ENCODE measurements at places on chromosomes 1 and 21.
A peak's percentile ranks its signal among the peaks of the same experiment; 100 is the strongest.

DNA sequence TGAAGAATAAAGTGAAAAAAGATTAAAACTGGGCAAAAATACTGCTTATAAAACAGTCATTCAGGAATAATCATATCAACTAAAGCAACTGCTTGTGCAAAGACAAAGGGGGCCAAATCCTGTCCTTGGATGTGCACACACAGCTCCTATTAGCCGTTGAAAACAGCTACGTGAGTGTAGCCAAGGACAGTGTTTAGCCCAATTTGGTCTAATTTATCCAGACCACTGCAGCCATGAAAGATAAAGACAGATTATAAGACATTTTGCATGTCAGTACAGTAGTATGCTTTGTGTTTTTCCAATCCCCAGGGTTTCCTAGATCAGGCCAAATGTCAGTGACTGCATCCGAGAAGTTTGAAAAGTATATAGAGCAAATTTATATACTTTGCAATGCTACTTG is 146.3 kb upstream of the PKN2 start:
- DNase-seq = no peak

DNA sequence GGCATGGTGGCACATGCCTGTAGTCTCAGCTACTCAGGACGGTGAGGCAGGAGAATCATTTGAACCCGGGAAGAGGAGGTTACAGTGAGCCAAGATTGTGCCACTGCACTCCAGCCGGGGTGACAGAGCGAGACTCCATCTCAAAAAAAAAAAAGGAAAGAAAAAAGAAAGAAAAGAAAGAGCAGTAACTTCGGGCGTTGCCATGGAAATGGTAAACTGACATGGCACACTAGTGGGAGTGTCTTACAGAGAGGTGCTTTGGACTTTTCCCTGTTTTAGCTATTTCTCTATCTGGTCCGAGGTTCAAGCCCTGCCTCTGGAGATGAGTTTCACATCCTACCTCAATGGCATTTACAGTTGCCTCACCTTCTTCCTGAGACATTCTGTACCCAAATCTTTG is 23.1 kb upstream of the PPT1 start:
- DNase-seq = no peak

DNA sequence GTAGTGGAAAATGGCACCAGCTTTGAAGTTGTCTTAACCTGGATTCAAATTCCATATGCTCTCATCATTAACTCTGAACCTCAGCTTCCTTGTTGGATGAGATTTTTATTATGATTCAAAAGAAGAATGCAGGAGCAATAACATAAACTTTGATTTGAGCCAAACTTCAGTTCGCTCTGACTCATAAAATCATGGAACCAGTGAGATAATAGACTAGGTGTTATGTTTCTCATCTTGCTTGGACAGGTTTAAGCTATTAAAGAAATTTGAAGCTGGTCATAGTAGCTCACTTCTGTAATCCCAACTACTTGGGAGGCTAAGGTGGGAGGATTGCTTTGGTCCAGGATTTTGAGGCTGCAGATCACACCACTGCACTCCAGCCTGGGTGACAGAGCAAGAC is 172.8 kb downstream of the CLEC20A start:
- DNase-seq = no peak

DNA sequence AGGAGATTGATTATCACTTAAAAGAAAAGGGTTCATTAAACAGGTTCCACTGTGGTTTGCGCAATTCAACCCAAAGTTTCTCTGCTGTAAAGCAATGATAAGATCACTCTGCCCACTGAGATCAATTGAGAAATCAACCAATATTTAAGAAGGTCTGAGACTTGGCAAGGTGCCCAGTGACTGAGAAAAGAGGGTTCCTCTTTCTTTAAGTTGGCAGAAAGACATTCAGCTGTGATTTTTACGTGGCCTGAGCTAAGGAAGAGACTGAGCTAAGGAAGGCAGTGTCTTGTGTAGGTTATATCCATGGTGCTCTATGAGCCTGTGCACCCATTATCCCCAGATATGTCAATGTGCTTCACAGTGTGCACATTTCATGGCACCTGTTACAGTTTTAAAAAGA is 344.1 kb downstream of the DISC1 start:
- peak; percentile 92 for DNase-seq

DNA sequence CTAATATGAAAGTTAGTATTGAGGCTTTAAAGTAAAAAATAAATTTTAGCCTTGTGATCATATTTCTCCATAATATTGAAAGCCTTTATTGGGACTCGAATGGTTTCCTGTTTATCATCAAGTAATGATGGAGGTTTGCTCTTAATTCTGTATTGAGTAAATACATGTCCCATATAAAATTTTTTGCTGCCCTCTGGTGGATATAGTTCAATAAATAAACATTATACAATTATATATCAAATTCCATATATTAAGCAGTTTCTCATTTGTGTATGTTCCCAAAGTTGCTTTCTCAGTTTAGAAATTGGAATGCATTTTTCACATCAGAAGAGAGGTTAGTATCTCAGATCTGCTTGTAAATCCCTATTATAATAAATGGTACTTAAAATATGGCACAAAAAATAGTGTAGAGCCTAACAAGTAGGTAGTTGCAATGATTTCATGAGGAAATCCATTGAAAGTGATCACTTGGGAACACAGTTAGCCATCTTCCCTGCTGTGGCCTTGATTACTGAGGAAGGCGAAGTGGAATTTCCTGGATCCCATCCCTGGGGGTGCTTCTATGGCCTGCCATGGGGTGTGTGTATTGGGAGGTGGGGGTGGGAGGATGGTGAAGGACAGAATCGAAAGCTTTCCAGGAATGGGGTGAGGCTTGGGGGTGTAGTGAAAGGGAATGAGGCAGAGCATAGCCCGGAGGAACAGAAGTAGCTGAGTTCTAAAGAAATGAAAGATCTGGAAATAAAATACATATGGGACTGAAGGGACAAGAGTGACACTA is 84.1 kb upstream of the C21orf91 start:
- DNase-seq = peak; percentile 88

DNA sequence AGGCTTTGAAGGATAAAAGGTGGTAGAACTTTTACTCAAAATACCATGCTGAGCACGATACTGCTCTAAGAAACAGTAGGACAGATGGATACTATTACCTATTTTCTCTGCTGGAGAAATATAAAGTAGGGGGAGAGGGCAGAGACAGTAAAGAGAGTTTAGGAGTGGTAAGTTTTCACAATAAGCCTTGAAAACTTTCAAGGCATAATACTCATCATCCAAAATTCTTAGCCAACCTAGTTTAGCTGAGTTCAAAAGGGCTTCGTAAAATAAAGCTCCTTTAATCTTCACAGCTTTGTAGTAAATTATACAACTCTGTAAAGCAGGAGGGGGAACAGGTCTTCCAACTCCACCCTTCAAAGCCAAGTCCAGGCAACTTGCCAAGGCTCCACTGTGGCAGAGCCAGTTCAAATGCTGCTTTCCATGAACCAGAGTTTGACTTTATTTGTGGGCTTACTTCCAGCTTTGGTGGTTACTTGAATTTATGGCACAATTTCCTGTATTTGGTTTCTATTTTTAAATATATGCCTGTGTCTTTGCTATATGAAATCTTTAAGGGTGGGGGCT is 15.5 kb downstream of the TEX38 start:
- DNase-seq = peak; percentile 87

DNA sequence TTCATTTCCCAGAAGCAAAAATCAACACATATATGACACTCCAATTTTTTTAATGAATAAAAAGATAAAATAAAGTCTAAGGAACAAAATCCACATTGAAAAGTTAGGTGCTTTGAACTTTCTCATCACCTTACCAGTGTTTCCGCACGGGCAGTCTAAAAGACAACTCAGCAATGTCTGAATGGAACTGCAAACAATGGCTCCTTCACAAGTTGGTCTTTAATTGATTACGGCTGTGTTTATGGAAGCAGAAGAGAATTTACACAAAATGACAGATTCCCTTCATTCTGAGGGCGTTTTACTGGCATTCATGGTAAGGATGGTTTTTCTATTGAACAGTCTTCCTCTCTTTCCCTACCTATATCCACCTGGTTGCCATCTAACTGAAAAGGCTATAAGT is 65.0 kb upstream of the RNPC3 start:
- DNase-seq = no peak

- DNase-seq = no peak
These were observed 11.8 kb downstream of the LRRC8D start for GRCh38 chr1:89832496-89833127.

DNA sequence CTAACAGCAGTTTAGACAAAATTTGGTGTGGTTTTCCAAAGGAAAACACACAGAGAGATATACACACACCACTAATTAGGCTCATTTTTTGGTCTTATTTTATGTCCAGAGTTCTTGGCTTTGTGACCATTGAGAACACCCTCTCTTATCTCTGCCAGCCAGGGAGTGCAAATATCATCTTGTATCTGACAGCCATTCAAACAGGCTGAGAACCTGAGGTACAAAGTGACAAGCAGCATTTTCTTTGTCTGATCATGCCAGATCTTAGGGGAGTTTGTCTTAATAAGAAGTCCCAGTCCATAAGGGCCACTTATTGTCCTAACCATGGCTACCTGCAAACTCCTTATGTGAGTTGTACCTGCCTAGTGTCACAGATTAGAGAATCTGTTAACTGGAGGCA is 1165.2 kb downstream of the BRINP3 start:
- no peak for DNase-seq

DNA sequence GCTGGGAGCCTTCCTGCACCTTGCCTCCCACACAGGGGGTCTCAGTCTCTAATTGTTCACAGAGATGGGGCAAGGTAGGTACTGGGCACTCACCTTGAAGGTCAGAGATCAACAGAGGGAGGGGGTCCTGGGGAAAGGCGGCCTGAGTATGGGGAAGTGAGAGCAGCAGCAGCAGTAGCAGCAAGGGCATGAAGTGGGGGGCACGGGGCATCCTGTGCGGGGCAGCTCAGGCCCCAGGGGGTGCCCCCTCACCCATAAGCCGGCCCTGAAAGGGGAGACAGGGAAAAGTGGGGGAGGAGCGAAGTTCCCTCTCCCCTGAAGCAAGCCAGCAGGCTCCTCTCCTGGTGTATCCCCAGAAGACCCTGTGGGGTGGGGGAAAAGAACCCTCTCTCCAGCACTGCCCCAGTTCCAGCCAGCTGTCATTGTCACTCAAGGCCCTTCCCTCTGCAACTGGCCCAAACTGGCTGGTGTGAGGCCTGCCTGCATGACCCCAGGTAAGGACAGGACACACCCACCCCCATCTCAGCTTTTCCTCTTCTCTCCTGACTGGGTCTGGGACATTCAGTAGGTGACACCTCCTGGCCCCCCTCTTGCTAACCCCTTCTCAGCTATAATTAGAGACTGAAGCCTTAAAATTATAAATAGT is 3.9 kb downstream of the SEMA6C start:
- DNase-seq = no peak

DNA sequence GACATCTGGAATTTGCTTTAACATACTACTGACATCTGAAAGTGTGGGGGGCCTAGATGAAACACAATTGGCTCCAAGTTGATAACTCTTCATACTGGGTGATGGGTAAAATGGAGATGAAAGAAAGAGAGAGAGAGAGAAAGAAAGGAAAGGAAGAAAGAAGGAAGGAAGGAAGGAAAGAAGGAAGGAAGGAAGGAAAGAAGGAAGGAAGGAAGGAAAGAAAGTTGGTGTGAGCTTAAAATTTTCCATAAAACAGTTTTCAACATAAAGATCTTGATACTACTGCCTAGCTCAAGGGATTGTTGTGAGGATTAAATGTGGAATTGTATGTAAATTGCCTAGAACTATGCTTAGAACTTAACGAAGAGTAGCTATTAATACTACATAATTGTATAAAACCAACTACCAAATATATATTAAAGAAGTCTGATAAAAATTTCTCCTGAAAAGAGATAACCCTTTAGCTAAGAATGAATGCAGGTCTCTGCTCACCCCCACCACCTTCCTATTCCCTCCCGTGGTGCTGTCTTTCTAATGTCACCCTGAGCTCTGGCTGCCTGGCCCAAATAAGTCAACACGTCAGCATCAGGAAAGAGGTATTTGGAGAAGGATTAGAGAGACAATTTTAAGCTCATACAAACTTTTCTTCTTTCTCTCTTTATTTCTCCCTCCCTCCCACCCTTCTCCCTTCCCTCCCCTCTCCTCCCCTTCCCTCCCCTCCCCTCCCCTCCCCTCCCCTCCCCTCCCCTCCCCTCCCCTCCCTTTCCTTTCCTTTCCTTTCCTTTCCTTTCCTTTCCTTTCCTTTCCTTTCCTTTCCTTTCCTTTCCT is 89.3 kb upstream of the SGIP1 start:
- DNase-seq = no peak

DNA sequence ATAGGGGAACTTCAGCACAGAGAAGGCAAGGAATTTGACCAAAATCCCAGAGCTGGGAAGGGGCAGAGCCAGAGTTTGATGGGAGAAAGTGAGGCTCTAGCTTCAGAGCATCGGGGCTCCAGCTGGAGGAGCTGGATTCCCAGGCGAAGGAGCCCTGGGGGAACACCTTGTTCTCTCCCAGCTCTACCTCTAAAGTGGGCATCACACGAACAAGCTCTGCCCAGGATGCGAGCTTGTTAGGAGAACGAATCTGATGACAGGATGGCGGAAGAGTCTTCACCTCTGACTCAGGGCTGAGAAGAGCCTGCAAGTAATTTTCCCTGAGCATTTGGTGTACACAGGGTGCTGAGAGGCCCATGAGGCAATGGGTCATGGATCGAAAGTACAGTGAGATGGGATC is 22.0 kb downstream of the TNNT2 start:
- DNase-seq = no peak

GRCh38 chr1:15181564-15181963 is 28.0 kb downstream of the TMEM51 start:
- no peak for DNase-seq

GRCh38 chr21:39681845-39682244 is 63.1 kb upstream of the IGSF5 start:
- DNase-seq = no peak

GRCh38 chr1:14936815-14937214 is 216.7 kb upstream of the TMEM51 start:
- no peak for DNase-seq

DNA sequence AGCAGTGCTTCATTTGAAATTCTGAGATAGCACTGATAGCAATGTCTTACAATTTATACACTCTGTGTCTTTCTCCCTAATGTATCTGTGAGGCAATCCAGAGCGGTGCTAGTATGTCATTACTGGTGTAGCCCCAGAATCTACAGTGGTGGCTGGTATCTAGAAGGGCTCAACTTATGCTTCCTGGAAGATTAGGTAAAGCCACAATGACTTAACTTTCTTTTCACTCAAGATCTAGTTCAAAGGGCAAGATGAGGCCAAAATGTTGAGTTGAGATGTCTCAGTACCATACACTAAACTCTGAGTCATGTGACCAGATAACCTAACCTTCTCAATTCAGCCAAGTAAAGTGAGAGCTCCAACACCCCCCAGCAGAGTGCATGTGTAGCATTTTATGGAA is 77.5 kb downstream of the PAPPA2 start:
- DNase-seq = no peak

Measured in hematopoietic multipotent progenitor cell treated with erythropoietin and hydrocortisone succinate and interleukin-3 and kit ligand, for 6 days (in vitro differentiated cells).